ENCODE measurements at places on chromosomes 7 and 10. TPM values are rescaled to one million over a fixed set of nuclear protein-coding genes. Genes with fewer than 3 reads are reported as not detected.

- DNase-seq, result no peak
Observed at GRCh38 chr10:116437076-116437692, 9.5 kb downstream of the PNLIPRP3 start.

TCERG1L gene
- total RNA-seq, result not detected

DNA sequence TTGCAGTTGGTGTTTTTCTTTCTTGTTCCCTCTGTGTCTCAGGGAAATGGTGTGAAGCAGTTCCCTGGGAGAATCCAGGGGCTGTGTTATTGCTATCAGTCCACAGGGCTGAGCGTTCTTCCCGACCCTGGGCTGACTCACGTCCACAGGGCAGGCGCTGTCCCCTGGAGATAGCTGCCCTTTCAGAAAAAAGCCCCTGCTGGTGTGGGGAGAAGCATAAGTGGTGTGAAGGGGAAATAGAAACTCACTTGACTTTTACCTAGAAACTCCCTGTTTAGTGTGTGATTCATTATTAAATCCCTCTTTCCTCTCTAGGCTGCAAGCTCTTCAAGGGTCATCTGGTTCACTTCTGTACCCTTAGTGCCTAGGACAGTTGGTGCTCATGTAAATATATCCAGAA, 63.3 kb upstream of the SMNDC1 start:
- DNase-seq, result no peak

DNA sequence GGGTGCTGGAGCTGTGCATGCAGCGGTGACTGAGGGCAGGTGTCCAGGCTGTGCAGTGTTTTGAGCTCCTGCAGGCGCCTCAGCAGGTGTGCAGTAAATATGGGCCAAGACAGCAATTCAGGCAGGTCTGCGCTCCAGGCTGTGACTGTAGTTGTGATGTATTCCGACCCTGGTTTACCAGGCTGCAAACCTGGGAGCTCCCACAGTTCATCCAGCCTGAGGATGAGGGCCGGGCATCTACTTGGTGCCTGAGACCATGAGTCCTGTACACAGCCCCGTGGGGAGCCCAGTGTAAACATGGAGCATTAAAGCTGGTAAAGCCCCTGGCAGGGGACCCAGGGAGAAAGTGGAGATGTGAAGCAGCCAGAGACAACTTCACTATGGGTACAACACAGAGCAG, 82.8 kb downstream of the VOPP1 start:
- no peak for DNase-seq

DNA sequence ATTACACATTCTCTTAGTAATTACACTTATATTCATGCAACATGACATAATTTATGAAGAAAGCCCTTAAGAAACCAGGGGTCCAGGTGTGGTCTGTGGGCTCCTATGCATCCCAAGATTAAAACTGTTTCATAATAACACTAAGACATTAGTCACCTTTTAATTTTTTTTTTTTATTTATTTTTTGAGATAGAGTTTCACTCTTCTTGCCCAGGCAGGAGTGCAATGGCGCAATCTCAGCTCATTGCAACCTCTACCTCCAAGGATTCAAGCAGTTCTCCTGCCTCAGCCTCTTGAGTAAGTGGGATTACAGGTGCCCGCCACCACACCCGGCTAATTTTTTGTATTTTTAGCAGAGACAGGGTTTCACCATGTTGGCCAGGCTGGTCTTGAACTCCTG, 12.5 kb downstream of the GDI2 start:
- no peak for DNase-seq

ZNF467 gene
- total RNA-seq, result 0.21 TPM

- DNase-seq, result no peak
Observed at GRCh38 chr7:126445991-126446390, 806.8 kb downstream of the GRM8 start.

ZNF365 gene
- not detected for total RNA-seq

- no peak for DNase-seq
Observed at GRCh38 chr7:112798274-112799159, 8.3 kb upstream of the TMEM168 start.

DNA sequence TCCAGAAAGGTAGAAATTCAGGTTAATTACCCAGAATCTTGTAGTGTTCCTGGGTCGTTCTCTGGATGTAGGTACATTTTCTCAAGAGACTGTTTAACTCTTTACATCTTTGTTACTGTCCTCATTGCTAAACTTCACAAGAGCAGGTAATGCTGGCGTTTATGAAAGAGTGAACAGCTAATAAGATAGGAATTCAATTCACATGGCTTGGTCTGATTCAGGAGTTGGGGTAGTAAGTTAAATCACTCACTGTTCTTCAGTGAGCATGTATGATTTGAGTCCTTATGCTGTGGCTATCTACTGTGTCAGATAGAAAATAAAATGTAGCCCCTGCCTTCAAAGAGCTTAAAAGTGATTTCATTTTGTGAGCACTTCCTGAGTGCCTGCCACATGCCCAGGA, 480.0 kb downstream of the LRMDA start:
- no peak for DNase-seq

- peak; percentile 90 for DNase-seq
Observed at GRCh38 chr10:86400705-86401587, 34.4 kb upstream of the GRID1 start.

NKX1-2 gene
- total RNA-seq, result not detected

DNA sequence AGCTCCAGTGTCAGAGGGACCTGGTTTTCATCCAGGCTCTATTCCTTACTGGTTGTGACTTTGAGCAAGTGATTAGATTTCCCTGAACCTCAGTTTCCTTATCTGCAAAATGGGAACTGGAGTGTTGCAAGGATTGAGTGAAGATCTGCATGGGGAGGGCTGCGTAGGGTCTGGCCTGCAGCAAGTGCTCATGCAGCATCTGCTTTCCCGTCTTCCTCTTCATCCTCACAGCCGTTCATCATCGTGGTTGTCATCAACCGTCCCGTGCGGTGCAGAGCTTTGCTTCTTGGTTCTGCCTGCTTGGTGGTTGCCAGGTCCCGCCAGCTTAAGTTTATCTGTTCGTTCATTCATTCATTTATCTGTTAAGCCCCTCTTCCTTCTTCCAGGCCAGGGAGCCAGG, 135.0 kb downstream of the GRK5 start:
- DNase-seq, result no peak

DNA sequence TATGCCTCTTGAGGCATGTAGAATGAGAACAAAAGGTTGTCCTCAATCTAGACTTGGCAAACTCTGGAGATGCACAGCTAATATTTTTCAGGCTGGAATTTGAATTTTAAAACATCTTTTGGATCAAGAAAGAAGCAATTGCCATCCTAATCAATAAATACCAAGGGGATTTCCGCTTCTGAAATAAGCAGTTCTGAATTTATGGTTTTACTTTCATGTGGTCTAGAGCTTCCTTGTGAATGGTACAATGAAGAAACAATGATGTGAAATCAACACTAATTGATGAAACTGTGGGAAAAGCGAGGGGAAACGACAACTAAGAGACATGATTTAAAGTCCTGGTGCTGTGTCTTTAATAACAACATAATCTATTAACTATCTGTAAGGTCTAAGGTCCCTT, 1202.7 kb downstream of the SORCS3 start:
- no peak for DNase-seq

DNA sequence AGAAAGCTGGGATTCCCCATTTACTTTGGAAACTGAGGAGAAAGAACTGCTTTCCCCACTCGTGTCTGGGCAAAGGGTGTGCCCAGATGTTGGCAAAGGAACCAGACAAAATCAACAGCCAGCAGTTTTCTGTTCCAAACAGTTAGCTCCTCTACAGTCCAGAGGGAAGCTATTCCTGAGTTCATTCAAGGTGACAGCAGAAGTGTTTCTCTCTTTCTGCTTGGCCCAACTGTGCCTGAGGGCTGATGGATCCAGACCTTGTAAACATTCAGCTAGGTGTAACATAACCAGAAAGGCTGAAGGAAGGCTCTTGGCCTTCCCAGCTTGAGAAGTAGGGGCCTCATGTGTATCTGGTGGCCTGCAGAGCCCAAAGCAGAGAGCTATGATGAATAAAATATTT, 7.0 kb upstream of the ALDH18A1 start:
- no peak for DNase-seq

GRCh38 chr7:158472596-158472995, 115.0 kb downstream of the PTPRN2 start:
- no peak for DNase-seq

GRCh38 chr10:79498291-79498829, 14.0 kb upstream of the EIF5AL1 start:
- peak; percentile 48 for DNase-seq

GRCh38 chr10:689452-690371, at the start of gene DIP2C:
Gene DIP2C, minus strand, starts transcription at chr10:689668. Its CDS starts 90 bp downstream, at chr10:689578.
- no peak for DNase-seq
